Retinal pigment epithelial cell (primary cell): ENCODE measurements at places on chromosomes 1 and 21.
A peak's percentile ranks its signal among the peaks of the same experiment; 100 is the strongest.

- DNase-seq: no peak
These were observed 60.3 kb downstream of the CD46 start for GRCh38 chr1:207811920-207812720.

DNA sequence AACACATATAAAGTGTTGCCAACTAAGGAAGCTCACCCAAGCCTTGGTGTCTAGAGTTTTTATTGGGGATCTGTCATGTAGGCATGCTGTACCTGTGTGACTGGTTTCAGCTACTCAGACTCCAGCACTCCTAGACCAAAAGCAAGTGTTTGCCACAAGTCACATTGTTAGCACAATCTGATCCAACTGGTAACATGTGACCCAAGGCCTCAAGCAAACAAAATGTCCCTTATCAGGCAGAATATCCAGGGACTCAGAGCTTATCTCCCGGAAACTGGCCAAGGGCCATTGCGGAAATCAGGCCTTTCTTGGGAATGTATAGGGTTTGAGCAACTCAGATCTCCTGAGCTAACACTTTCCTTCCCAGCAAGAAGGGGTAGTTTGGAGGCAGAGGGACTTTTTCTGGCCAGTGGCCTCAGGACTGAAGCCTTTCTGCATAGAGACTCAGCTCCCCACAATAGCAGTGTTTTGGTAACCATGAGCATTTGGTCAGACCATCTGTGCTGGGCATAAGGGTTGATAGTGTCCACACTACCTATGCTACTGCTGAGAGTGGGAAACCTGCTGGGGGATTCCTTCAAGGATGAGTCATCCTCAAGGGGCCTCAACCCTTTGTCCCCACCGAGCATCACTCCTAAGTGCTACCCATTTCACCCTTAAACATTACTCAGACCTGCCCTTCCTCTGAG lies 29.6 kb downstream of the NHLH2 start:
- DNase-seq: no peak

- DNase-seq: no peak
These were observed 79.6 kb upstream of the SLFNL1 start for GRCh38 chr1:41101076-41101475.

DNA sequence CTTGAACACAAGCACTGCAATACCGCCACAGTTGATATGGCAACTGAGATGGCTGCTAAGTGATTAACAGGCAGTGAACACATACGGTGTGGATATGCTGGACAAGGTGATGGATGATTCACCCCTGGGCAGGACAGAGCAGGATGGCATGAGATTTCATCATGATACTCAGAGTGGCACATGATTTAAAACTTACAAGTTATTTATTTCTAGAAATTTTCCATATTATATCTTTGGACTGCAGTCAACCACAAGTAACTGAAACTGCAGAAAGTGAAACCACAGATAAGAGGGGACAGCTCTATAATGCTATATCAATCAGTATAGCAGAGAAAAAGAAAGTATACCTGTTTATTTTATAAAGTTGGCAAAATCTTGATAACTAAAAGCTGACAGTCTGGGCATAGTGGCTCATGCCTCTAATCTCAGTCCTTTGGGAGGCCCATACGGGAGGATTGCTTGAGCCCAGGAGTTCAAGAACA lies 47.9 kb downstream of the PHACTR4 start:
- DNase-seq: peak; percentile 56
